ENCODE measurements at places on chromosomes 16 and 17. TPM values are rescaled to one million over a fixed set of nuclear protein-coding genes. Genes with fewer than 3 reads are reported as not detected.

Gene CHD9NB
- 0.25 TPM for total RNA-seq

Gene PVALEF
- not detected for total RNA-seq

Gene CLDN6
- total RNA-seq: 0.49 TPM

Gene ABAT
- 78.9 TPM for total RNA-seq

Gene TBC1D3H
- total RNA-seq: not detected

Gene SMIM22
- not detected for total RNA-seq

Gene ASB16
- total RNA-seq: not detected

Gene MYH3
- 0.25 TPM for total RNA-seq

Gene NDUFAF8
- total RNA-seq: 12.8 TPM

Gene NEUROD2
- total RNA-seq: 74.5 TPM

Gene ARL5C
- not detected for total RNA-seq

Gene ABCC6
- 0.74 TPM for total RNA-seq

Measured in temporal lobe (tissue), 4 donors.